ENCODE measurements at places on chromosomes 5 and 9. TPM values are rescaled to one million over a fixed set of nuclear protein-coding genes. Genes with fewer than 3 reads are reported as not detected.

DNA sequence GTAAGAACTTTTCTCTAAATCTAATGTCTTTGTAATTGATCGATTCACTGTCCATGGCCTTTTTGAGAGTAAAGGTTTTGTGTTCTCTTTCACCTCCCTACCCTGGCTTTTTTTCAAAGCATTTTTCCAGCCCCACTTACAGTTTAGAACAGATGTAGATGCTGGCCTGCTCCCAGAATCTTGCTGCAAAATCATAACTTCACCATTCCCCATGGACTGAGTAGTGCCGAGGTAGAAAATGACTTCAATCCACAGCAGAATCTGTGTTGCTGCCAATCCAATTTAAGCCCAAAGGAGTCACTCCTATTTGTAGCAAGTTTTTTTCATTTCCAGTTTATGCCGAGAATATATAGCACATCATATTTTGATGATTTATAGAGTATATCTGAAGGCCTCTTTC lies 46.5 kb upstream of the CEMIP2 start:
- no peak for DNase-seq

DNA sequence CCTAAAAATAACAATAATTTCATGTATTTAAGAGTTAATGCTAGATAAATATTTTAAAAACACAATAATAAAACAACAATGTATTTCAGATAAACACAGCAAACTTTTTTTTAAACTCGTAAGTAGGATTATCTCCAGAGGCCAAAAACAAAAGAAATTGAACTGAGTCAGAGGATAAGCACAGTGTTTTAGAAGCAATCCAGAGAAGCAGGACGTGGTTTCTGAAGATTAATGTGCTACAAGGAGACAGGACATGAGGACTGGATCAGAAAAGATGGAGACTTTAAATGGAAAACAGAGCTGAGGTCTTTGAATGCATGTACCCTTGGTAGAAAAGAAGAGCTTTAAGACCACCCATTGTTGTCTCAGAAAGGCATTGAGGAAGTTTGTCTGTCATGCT lies 491.2 kb upstream of the TLE4 start:
- DNase-seq: no peak

- no peak for DNase-seq
Observed at GRCh38 chr9:105901514-105902109, 207.3 kb downstream of the TMEM38B start.

DNA sequence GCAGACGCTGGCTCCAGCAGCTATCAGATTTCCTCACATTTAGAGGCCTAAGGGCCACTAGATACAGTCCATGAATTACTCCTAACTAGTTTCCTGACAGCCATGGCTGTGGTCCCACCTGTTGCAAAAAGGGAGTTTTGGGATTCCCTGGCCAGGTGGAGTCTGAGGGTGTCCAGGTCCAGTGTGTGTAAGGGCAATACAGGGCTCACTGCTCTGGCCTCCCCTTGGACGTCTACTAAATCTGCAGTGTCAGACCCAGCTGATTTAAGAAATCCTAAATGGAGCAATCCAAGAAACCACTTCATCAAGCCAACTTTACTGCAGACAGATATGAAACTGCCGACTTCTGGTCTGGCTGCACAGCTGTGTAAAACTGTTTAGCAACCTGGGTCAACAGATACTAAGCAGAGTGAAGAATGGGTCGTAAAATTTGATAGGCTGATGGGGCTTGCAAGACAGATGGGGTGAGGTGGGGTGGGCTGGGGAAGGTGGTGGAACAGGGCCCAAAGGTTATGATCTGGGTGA lies 116.4 kb downstream of the GADD45G start:
- DNase-seq: peak; percentile 60

DNA sequence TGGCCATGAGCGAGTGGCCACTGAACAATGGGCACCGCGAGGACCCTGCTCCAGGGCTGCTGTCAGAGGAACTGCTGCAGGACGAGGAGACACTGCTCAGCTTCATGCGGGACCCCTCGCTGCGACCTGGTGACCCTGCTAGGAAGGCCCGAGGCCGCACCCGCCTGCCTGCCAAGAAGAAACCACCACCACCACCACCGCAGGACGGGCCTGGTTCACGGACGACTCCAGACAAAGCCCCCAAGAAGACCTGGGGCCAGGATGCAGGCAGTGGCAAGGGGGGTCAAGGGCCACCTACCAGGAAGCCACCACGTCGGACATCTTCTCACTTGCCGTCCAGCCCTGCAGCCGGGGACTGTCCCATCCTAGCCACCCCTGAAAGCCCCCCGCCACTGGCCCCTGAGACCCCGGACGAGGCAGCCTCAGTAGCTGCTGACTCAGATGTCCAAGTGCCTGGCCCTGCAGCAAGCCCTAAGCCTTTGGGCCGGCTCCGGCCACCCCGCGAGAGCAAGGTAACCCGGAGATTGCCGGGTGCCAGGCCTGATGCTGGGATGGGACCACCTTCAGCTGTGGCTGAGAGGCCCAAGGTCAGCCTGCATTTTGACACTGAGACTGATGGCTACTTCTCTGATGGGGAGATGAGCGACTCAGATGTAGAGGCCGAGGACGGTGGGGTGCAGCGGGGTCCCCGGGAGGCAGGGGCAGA lies 53.3 kb downstream of the JADE2 start:
- DNase-seq: no peak

The LSM11 gene
- total RNA-seq: 2.1 TPM
